ENCODE measurements at places on chromosomes 3 and 15. TPM values are rescaled to one million over a fixed set of nuclear protein-coding genes. Genes with fewer than 3 reads are reported as not detected.

The STARD9 gene
- 5.4 TPM for total RNA-seq

The MKRN3 gene
- total RNA-seq: 0.38 TPM

DNA sequence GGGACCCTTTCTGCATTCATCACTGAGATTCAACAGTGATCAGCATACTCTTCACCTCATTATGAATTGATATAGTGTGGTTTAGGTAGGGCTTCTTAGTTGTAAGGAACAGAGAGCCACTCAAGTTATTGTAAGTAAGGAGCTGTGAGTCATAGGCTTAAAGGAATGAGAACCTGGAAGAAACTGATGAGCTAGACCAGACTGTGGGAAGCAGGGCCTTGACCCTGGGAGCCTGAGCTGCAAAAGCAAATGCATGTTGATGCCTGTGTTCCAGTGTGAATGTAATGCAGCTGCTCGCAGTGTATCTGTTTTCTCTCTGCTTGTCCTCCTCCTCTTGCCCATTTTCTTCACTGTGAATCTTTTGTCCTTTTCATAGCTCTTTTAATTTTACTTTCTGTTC lies 13.6 kb downstream of the ZKSCAN7 start:
- no peak for DNase-seq

DNA sequence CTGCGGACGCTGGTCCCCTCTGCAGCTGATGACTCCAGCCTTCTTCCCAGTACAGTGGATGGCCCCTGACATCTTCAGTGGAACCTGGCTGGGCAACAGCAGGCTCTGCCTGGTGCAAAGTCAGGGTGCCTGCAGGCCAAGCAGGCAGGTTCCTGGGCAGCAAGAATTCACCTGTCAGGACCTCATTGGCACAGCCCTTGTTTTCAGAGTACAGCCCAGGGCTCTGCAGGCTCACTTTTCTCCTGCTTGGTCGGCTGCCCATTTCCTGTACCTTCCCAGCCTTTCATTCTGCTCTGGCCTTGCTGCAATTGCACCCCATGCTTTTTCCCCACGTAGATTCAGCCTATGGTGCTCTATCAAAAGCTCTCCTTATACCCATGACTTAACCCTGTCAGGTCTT lies 56.0 kb downstream of the LRTM1 start:
- DNase-seq: no peak
